ENCODE measurements at places on chromosomes 16 and 17.

DNA sequence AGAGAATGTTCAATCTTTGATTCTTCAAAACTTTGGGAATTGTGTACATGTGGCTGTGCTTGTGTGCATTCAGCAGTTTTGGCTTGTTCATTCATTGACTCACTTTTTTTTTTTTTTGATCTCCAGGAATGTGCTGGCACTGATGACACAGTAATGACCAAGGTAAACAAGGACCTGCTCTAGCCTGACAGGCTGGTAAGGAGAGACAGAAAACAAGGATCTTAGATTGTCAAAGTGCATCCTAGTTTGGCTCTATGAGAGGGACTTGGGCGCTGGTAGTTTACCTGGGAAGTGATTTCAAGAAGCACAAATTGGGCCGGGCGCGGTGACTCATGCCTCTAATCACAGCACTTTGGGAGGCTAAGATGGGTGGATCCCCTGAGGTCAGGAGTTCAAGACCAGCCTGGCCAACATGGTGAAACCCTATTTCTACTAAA is 233.1 kb upstream of the WSCD1 start:
- DNase-seq, result no peak

DNA sequence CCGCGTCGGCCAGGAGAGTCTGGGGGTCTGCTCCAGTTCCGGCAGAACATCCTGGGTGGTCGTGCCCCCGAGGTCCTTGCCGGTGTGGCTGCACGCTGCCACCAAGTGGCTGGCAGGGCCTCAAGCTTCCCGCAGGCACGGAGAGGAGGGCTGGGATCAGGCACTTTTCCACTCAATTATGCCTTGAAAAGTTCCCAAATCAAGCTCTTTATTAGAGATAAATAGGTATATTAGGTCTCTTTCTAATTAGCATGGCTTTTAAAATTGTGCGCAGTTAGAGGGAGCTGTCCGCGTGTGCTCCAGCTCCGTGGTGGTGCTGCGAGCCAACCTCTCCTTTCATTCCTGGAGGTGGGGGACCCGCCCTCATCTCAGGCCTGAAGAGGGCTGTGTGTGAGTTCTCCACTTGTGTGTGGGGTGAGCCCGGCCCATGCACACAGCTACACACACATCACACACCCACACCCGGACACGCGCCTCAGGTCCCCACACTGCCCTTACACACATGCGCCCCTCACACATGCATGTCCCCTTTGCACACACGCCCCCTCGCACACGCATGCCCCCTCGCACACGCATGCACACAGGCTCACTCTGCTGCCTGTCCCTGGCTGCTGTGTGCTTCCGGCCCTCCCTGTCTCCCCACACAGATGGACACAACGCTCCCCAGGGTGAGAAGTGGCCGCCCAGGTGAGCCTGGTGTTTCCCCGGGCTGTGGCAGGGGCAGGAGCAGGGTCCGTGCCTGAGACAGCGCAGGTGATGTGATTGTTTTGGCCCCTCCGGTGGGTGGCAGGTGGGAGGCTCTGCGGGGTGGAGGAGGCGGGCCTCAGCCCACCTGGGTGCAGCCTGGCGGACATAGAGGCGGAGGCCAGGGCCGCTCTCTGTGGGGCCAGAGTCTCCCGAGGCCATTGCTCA is 28.8 kb downstream of the CACNA1H start:
- DNase-seq, result no peak

- DNase-seq, result no peak
Observed at GRCh38 chr16:84804326-84804725, 15.5 kb upstream of the CRISPLD2 start.

- DNase-seq, result no peak
Observed at GRCh38 chr16:11535494-11535893, 51.2 kb downstream of the LITAF start.

- DNase-seq, result peak; percentile 86
Observed at GRCh38 chr16:2147981-2148671, at the start of gene RAB26. TSS of gene RAB26 (plus strand) at chr16:2148625. CDS start at chr16:2148784, 159 bp downstream.

DNA sequence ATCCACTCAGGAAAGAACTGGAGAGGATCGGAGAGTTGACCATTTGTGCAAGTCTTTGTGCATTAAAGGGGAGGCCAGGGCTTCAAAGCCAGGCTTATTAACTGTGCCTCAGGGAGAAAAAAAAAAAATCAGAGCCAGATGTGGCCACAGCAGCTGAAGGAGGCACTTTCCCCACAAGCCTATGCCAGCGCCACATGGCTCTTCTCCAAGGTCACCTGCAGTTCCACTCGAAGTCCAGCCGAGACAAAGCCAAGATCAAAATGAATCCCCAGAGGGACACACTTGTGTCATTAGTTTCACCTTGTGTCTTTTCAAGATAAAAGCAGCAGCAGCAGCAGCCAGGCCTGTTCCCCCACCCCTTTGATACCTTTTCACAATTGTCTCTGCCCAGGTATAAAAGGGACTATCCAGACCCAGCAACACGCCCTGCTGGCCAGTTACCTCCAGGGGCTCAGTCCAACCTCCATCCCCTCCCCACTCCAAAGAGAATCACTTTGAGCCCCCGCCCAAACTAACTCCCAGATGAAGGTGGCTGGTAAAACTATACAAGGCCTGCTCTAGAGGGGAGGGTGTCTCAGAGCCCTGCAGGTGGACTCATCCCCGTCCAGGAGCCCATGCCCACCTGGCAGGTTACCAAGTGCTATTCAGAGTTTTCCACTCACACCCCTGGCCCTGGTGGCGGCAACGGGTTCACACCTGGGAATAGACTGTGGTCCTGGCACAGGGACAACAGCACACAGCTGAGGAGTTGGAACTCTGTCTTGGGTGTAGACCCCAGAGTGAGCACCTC is 29.2 kb downstream of the AXIN2 start:
- peak; percentile 45 for DNase-seq

- no peak for DNase-seq
Observed at GRCh38 chr17:18105027-18105426, 3.5 kb upstream of the MYO15A start.

DNA sequence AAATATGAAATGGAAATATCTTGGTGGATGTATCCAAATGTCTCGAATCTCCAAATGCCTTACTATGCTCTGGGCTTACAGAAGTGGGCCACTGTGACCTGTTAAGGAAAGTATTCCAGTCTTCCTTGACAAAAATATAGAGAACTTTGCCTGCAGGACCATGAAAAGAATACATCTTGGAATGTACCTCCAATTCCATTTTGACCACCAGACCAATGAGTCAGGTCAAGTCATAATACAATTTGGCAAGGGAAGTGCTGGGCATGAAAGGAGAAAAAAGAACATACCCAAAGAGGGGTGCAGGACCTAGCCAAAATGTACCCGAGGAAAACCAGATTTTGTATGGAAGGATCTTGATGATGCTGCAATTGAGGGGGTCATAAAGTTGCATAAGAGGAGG is 1153.7 kb upstream of the GOT2 start:
- DNase-seq, result no peak

- no peak for DNase-seq
Observed at GRCh38 chr16:53643474-53643873, 60.2 kb downstream of the RPGRIP1L start.

DNA sequence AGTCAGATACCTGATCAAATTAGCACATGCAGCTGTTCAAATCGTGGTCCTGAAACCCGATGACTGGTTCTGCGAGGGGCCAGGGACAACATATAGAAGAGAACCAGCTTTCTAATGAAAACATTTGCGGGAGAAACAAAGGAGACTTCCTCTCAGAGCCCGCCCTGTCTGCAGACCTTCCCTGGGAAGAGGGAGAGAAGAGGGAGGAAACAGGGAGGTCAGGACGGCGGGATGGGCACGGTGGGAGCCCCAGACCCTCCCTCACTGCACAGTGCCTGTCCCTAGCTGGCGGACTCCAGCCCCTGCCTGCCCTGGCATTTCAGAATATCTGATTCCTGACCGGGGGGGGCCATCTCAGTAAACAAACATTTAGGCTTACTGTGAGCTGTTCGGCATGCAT is 317.3 kb downstream of the FOXL1 start:
- no peak for DNase-seq

GRCh38 chr17:70071127-70071526 is 3.9 kb upstream of the KCNJ16 start:
- DNase-seq, result no peak

DNA sequence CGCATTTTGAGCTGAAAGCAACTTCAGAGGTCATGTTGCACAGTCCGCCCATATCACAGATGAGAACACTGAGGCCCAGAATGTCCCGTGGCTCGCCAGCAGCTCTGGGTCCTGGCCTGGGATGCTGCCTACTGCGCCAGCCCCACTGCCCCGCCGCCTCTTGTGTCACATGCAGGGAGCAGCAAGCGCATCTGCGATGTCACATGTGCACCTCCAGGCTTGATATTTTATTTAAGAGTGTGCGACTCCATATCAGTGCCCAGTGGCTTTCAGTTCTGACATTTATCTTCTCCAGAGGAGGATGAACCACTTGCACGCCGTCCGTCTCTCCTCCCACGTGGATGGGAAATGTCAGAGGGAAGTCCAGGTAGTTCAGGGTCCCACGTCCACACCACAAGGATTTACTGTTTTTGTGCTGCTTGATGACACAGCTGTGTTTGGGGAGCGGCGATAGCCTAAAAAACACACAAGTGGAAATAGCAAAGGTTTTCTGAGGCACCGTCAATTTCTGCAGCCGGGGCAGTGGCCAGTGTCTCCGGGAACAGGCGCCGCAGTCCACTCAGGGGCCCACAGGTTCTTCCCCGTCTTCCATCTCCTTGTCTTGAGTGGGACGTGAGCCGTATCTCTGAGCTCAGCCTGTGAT is 7.0 kb upstream of the RBFOX3 start:
- no peak for DNase-seq

- DNase-seq, result no peak
Observed at GRCh38 chr16:21071741-21072140, 78.9 kb downstream of the DNAH3 start.

Data from muscle of leg (tissue), 16 donors.